ENCODE measurements at places on chromosomes 11 and 22.
A peak's percentile ranks its signal among the peaks of the same experiment; 100 is the strongest.

DNA sequence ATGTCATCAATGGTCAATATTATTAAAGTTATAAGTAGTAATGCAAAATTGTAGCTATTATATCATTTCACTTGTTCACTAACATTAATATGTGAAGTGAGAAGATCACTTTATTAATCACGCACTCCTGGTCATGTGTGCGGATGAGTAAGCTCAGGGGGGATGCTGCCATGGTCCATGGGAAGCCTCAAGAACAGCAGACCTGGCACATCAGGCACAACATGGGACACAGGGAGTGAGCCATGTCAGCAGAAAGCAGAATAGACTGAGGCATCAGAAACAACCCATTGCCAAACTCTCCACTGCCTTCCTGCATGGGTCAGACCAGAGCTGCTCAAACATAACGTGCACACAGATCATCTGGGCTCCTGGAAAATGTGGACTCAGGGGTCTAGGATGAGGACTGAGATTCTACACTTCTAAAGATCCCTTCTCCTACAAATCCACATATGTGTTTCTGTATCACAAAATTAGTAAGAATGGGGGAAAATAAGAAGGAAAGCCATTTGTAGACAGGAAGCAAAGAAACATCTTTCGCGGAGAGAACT lies 63.8 kb upstream of the VPREB1 start:
- no peak for DNase-seq

GRCh38 chr22:37021041-37021440 lies 1.5 kb downstream of the MPST start:
- DNase-seq: no peak

DNA sequence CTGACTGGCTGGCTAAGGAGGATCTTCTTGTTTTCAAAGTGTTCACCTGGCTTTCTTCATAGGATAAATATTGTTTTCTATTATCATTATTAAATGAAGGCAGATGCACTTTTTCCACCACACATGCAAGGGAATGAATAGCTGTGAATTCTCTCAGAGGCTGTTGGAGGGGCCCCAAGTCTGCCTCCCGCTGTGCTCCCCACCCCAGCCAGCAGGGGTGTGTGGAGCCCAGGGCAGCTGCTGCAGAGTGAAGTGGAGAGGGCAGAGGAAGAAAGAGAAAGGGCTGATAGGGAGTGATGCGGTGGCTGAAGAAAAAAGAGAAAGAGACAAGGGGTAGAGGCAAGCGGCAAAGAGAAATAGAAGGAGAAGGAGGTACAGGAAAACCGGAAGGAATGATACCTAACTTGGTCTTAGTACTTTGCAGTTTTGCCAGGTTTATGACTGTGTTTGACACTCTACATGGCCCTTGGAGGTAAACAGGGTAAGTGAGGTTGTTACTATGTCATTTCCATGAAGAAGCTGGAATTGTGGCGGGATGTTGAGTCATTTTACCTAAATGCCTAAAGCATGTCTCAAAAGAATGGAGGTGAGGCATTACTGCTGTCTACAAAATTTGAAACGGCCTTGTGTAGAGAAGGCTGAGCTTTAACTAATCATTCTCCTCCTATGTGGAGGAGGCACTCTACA lies 145.7 kb upstream of the B3GAT1 start:
- no peak for DNase-seq

DNA sequence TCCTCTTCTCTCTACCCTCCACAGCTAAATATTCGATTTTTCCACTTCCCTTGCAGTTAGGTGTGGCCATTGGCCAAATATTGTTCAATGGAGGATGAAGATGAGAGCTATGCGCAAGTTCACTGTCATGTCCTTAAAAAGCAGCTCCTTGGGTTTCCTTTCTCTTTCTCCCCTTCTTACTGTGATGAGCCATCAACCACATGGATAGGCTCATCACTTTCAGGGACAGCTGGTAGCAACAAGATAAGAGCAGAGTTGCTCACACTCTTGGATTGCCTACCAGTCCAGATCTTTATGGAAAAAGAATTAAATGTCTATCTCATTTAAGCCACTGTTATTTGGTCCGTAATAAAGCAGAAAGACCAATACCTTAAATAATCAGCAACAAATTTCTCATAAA lies 377.0 kb downstream of the DDX10 start:
- DNase-seq: no peak

- no peak for DNase-seq
Observed at GRCh38 chr11:131095511-131096185, 179.4 kb upstream of the SNX19 start.

- DNase-seq: no peak
Observed at GRCh38 chr11:46615756-46616155, 1.3 kb downstream of the HARBI1 start.

GRCh38 chr22:46027211-46028105 lies 50.5 kb upstream of the WNT7B start:
- peak; percentile 84 for DNase-seq

- DNase-seq: peak; percentile 57
Observed at GRCh38 chr11:128903248-128904061, 12.3 kb downstream of the KCNJ5 start.

DNA sequence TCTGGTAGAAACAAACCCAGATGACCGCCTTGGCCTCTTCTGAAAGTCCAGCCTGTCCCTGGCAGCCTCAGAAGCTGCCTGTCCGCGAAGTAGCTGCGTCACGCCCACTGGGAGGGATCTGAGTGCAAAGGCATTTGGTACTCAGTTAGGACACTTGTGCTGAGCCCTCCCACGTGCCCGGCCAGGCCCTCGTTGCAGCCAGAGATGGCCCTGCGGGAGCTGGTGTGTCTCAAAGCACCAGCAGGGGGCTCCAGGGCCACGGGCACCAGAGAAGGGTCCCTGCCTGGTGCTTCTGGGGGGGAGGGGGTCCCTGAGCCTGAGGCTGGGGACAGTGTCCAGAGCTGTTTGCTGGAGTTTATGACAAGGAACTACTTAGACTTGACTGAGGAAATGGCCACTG lies 5.8 kb downstream of the SELENOO start:
- DNase-seq: peak; percentile 19

GRCh38 chr11:76625472-76626186 lies 44.9 kb downstream of the LRRC32 start:
- no peak for DNase-seq

DNA sequence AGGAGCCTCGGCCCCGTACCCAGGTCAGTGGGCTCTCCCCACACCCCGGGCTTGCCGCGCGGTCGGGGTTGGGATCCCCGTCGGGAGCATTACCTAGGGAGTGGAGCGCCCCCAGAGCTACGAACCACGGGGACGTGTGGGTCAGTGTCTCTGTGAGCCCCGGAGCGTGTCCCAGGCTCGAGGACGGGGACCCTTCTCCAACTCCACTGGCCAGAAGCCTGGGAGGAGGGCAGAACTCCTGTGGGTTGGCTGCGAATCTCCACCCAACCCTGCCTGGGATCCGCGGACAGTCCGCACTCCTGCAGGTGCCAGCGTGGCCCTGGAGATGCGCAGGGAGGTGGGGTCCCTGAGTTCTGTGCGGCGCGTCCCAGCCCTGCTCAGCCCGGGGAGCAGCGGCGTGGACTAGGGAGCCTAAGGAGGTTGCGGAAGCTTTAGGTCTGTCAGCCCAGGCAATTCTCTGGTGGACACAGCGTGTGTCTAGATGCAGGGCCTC lies 346 bp downstream of the PPFIBP2 start:
- no peak for DNase-seq

DNA sequence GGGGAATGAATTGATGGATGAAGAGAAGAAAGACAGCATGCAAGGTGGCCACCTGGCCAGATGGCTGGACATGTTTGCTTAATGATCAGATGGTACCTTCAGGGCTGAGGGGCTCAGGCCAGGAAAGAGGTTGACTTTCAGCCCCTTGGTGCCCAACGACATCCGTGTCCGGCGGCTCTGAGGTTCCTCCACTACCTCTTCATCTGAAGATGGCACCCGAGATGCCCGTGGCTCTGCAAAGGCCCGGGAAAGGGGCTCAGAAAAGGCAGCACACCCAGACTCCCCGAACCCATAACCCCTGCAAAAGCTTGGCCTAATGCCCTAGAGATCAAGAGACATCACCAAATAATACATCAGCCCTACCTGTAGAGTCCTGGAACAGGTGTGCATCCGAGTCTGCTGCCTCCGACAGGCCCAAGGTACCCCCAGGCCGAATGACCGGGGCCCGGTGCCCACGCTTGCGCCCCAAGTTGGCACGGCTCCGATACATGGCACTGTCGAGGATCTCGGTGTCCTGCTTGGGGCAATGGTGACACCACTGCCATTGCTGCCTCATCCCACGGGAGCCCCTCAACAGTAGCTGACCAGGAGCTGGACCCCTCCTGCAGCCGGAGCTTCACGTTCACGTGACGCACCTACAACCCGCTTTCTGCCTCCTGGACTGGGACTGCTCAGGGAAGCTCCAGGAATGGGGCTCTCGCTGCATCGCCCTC lies 22.9 kb downstream of the TNKS1BP1 start:
- DNase-seq: no peak

GRCh38 chr11:101336155-101336554 lies 206.5 kb upstream of the PGR start:
- no peak for DNase-seq

DNA sequence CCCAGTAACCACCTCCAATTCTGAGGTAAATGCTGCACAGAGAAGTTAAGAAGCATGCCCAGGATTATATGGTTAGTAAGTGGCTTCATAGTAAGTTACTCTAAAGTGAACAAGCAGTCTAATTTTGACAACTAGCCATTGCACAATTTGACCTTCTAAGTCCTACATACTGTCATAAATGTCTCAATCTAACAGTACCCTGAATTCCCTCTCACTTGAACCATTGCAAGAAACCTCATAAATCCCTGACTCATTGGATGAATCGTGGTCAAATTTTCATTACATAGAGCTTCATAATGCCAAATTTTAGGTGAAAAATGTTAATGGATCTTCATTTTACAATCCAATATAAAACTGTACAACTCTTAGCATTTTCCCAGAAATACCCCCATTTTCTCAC lies 217.3 kb upstream of the GRIA4 start:
- DNase-seq: no peak

GRCh38 chr11:96459751-96460150 lies 69.9 kb downstream of the JRKL start:
- DNase-seq: no peak

DNA sequence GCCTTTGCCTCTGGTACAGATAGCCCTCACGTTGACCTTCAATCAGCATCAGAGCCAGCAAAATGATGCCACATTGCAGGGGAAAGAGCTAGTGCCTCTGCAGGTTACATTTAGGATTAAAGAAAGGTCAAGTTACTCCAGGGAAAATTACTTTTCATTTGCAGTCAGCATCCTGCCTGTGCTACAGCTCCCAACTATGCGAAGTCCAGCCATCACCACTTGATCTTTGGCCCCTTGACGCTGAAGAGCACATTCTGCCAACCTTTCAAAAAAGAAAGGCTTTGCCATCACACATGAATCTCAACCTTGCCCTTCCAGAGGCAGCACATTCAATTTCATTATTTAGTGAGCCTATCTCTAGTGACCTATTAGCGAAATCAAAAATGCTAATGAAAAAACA lies 11.3 kb downstream of the FJX1 start:
- DNase-seq: no peak

GRCh38 chr22:50314455-50315288 lies 7.2 kb upstream of the PLXNB2 start:
- no peak for DNase-seq

- no peak for DNase-seq
Observed at GRCh38 chr11:69005631-69006368, 7.2 kb downstream of the MRGPRF start.

DNA sequence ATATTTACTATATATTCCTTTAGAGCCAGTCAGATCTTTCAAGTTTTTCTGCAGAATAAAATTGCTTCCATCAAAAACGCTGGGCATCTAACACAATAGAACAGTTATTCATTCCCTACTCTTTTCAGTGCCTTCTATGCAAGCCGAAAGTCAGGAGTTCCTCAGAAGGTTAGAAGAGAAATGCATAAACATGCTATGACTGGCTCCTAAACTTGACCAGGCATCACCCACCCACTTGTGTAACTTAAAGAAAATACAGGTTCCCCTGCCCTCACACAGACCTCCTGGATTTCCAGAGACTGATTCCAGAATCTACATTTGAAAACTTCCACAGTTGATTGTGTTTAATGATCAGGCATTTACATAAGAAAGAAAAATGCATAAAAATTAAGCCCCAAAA lies 19.3 kb upstream of the ARHGAP32 start:
- no peak for DNase-seq

DNA sequence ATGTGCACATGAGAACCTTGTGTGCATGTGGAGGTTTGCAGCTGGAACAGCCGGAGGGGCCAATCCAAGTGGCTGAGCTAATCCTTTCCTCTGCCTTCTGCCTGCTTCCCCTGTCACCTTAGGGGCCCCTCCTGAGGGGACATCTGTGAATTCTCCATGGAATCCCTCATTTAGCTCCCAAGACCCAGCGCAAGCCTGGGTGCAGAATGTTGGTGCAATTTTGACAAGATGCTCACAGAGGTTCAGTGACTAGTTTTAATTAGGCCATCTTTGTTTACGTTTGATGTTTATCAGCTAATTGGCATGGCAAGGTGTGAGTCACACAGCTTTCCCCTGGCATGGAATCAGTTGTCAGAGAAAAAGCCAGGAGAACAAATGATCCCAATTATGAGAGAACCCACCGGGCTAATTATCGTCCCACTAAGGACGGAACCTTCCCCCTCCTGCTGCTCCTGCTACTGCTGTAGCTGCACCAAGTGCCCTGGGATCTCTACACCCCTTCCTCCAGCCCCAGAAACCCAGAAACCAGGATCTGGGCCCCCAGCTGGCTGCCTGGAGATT lies 63.6 kb upstream of the PAX6 start:
- no peak for DNase-seq

- DNase-seq: peak; percentile 54
Observed at GRCh38 chr22:40399621-40400020, 29.2 kb downstream of the SGSM3 start.

DNA sequence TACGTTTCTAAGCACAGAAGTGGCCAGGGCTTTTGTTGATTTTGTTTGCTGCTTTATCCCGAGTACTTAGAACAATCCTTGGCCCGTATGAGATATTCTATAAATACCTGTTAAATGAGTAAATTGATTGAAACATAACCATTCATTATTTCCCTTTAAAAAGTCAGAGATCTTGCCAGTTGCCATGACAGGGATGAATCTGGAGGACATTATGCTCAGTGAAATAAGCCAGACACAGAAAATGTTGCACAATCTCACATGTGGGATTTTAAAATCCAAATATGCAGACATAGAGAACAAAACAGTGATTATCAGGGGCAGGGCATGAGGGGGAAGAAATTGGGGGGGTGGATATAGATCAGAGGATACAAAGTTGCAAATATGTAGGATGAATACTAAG lies 1240.1 kb downstream of the LRRC4C start:
- no peak for DNase-seq

DNA sequence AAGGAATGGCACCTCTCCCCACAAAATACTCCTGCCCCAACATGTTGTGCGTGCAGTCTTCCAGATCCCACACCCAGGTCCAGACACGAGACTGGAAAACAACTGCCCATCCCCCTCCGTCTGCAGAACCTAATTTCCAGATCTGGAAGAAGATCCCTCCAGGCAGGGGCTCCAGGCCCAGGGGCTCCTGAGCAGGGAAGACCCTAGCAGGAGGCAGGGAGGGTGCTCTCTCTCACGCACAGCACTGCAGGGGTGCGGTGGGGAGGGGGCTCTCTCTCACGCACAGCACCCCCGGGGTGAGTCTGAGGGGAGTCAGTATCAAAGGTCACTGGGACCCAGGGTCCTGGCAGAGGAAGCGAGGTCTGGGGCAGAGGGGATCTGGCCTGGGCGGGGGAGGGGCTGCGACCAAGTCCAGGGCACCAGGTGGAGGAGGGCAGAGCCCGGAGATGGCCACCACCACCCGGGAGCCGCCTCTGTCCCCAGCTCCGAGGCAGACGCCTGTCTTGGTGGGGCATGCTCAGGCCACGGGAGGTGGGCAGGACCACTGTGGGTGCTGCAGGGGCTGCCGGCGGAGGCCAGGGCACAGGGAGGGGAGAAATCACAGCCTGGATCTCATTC lies 1.7 kb downstream of the MLC1 start:
- DNase-seq: no peak

GRCh38 chr22:19828035-19828401 lies 26.7 kb downstream of the GNB1L start:
- no peak for DNase-seq

All from C1 segment of cervical spinal cord (tissue), 14 donors.